ENCODE measurements at places on chromosomes 5 and 9.

- DNase-seq = no peak
Measured at GRCh38 chr9:98740226-98740881, 31.6 kb upstream of the GABBR2 start.

- no peak for DNase-seq
Measured at GRCh38 chr9:88173378-88173999, 35.2 kb upstream of the SPATA31C2 start.

DNA sequence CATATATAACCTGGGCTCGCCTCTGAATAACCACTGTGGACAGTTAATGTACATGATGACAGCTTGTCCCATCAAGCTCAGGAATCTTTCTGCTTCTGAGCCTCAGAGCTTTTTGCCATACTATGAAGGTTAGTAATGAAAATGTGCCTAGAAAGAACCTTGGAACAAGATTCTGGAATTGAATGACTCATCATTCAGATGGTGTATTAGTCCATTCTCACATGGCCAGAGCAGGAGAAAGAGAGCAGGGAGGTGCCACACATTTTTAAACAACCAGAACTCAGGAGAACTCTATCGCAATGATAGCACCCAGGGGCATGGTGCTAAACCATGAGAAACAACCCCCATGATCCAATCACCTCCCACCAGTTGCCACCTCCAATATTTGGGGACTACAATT, 542.1 kb downstream of the PRR16 start:
- no peak for DNase-seq

- DNase-seq = no peak
Measured at GRCh38 chr5:116299746-116300640, 215.2 kb downstream of the COMMD10 start.

DNA sequence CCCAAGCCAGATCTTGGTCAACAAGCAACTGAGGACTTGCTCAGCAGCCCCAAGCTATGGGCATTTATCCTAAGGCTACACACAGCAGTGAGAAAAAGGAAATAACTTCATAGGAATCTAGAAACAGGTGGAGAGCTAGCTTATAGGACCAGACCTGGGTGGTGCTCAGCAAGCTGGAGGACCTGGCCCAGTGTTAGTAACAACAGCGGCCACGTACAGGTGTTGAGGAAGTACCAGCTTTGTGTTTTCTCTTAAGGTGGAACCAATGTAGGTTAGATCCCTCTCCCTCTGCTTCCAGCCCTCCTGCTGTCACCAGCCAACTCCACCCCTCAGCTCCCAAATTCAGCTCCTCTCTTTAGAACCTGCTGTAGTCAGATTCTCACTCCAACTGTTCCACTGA, 43.4 kb downstream of the IRF1 start:
- DNase-seq = no peak

DNA sequence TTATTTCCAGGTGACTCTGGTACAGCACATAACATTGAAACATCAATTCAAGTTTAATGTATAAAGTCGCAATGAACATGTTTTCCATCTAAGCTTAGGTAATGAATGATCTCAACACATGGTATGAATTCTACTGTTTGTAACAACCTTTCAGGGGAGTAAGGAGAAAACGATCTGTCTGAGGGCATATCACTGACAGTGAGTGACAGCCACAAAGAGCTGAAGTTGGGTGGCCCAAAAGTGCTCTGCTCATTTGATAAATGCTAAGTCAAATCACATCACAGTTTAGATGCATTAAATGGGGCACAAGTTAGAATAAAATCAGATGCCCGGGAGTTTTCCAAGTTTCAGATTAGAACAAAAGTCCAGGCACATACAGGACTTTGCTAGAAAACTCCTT, 1.2 kb downstream of the FANCC start:
- DNase-seq = no peak

Data from NCI-H510A (cell line).